Activated T-cell treated with anti-CD3 and anti-CD28 coated beads, Interleukin-2, amount 50 U/mL, for 48 hours (primary cell): ENCODE measurements at places on chromosomes 1 and 21.

GRCh38 chr1:60572378-60572777 lies 498.8 kb upstream of the C1orf87 start:
- DNase-seq = no peak

- no peak for DNase-seq
Measured at GRCh38 chr1:211375949-211376348, 49.3 kb downstream of the TRAF5 start.

DNA sequence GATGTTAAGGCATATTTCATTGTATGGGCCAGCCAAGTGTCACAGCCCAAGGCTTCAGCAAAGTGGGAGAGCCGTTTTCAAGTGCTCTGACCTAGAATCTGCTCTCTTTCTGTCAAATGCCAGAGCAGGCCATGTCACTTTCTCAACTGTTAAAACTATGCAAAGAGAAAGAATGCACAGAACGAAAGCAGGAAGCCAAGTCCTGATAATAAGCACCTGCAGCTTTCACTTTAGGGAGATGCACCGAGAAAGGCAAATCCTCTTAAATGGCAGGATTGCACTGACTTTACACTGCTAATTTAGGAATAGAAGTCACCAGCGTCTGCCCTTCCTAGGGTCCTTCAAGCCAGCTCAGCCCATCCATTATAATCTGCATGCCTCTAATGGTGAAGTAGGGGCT lies 49.2 kb upstream of the NTPCR start:
- no peak for DNase-seq

- no peak for DNase-seq
Measured at GRCh38 chr1:66033781-66034180, 241.1 kb downstream of the PDE4B start.

- DNase-seq = no peak
Measured at GRCh38 chr21:17537299-17537698, 24.5 kb downstream of the CXADR start.

- DNase-seq = no peak
Measured at GRCh38 chr1:71655604-71656003, 574.8 kb upstream of the ZRANB2 start.
